T-helper 1 cell (primary cell): ENCODE measurements at places on chromosomes 1 and 21.
A peak's percentile ranks its signal among the peaks of the same experiment; 100 is the strongest.

GRCh38 chr1:39573097-39573465, 3.5 kb downstream of the PABPC4 start:
- DNase-seq, result no peak

DNA sequence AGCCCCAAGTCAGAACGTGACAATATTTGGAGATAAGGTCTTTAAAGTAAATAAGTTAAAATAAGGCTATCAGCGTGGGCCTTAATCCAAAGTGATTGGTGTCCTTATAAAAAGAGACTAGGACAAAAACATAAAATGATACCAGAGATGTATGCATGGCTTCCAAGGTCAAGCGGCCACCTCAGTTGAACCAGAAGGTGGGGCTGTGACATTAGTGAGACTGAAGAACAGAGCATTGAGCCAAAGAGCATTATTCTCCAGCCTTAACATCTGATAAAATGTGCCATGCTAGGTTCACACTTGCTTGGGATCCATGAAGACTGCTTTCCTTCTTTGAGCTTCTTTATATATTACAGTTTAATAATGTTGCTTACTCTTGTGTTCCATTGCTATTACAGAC, 554.6 kb downstream of the PLA2G4A start:
- DNase-seq, result no peak

DNA sequence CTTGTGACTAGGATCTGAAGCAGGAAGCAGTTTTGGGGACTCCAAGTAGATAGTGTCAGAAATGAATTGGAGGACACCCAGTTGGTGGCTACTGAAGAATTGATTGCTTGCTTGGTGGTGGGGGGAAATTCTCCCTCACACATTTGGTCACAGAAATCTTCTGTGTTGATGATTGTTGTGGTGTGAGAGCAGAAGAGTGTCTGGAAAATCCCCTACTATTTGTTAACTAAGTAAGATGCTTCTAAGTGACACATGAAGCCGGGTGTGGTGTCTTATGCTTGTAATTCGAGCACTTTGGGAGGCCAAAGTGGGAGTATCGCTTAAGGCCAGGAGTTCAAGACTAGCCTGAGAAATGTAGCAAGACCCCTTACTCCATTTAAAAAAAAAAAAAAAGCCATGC, 22.5 kb upstream of the IPP start:
- DNase-seq, result no peak

GRCh38 chr1:193310564-193310963, 124.2 kb upstream of the B3GALT2 start:
- DNase-seq, result no peak

GRCh38 chr1:96865731-96866685, 144.4 kb downstream of the PTBP2 start:
- DNase-seq, result no peak

- DNase-seq, result no peak
Measured at GRCh38 chr1:90640325-90640724, 76.8 kb downstream of the BARHL2 start.

- DNase-seq, result no peak
Measured at GRCh38 chr21:29105218-29105617, 25.2 kb upstream of the MAP3K7CL start.

- no peak for DNase-seq
Measured at GRCh38 chr1:20829531-20829930, 42.4 kb upstream of the HP1BP3 start.

GRCh38 chr1:231357831-231358354, 19.8 kb downstream of the SPRTN start:
- peak; percentile 21 for DNase-seq

DNA sequence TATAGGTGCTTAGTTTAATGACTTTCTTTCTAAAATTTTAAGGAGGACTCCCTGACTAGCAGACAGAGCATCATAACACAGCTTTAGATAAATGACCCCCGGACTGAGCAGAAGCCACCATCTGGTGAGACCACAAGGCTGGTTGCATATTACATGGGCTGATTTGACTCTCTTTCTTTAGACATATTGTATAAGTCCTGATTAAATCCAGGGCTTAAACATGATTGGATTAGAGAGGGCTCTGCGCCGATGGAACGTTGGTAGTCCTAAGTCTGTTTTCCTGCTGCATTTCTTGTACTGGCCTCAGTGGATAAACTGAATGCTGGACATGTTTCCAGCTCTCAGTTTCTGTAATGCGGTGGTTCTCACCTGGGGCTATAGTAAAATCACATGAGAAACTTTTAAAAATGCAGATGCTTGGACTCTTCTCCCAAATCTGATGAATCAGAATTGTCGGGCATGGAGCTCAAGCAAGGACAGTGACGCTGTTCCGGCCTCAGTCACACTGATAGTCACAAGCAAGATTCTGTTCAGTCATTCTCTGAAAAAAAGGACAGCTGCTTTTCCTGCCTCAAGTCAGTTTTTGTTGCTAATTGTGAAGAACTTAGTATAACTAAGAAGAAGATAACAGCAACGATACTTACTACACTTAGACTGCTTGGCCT, 16.6 kb downstream of the DDI2 start:
- no peak for DNase-seq

DNA sequence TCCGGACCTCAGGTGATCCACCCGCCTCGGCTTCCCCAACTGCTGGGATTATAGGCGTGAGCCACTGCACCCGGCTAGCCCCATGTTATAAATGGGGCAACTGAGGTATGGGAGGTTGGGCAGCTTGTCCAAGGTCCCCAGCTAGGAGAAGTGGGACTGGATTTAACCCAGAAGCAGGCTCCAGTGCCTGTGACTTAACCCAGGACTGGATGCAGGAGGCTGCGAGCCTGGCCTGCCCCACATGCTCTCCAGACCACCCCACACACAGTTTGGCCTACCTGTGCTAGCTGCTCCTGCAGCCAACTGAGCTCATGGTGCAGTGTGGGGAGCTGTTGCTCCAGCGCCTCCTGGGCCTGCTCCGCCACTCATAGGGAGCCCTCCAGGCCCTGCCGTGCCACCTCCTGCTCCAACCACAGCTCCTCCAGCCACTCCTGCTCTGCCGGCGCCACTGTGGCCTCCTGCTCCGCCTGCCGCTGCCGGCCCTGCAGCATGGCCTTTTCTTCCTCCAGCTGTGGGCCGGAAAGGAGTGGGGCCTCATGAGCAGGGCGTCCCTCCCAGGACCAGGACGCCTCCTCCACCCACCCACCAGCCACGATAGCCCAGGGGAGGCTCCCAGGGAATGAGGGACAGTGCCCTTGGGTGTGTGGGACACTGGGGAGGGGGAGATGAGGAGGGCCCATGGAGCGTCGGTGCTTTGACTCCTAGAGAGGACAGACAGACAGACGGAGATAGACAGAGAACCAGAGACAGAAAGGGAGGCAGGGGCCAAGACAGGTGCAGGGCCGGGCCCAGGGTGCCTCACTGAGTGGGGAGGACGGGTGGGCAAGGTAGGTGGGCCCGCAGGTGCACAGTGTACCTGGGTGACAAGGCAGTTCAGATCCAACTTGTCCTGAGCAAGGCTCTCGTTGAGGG, 12.4 kb upstream of the NBPF1 start:
- no peak for DNase-seq

DNA sequence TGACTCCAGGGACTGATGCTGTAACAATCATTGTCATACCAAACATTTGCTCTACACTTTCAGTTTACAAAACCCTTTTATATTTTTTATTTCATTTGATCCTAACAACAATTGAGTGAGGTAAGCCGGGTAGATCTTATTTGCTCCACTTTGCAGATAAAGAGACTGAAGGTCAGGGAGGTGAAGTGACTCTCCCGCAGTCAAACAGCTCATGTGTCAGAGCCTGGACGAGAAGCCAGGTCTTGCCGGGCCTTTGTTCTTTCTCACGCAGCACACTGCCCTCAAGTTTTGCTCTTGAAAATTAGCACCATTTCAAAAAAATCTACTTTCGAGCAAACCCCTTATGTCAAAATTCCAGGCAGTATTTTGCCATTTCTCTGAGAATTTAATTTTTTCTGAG, 65.2 kb downstream of the CD247 start:
- no peak for DNase-seq

DNA sequence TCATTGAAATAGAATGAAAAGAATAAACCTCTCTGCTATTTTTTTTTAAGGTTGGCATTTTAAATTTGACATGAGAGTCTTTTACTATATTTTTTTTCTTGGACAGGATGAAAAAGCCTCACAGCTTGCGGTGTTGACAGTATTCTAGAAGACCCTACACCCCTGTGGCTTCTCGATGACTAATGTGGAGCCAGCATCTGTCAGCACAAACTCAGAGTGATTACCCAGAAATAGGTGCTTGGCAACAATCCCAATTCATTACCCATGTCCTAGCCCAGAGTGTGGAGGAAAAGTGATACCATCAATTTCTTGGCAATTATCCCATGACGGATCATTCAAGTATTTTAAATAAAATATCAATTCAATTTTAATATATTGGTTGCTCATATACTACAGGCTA, 186.8 kb upstream of the MAP1LC3C start:
- DNase-seq, result no peak

- DNase-seq, result no peak
Measured at GRCh38 chr1:208303743-208304712, 59.8 kb upstream of the PLXNA2 start.

DNA sequence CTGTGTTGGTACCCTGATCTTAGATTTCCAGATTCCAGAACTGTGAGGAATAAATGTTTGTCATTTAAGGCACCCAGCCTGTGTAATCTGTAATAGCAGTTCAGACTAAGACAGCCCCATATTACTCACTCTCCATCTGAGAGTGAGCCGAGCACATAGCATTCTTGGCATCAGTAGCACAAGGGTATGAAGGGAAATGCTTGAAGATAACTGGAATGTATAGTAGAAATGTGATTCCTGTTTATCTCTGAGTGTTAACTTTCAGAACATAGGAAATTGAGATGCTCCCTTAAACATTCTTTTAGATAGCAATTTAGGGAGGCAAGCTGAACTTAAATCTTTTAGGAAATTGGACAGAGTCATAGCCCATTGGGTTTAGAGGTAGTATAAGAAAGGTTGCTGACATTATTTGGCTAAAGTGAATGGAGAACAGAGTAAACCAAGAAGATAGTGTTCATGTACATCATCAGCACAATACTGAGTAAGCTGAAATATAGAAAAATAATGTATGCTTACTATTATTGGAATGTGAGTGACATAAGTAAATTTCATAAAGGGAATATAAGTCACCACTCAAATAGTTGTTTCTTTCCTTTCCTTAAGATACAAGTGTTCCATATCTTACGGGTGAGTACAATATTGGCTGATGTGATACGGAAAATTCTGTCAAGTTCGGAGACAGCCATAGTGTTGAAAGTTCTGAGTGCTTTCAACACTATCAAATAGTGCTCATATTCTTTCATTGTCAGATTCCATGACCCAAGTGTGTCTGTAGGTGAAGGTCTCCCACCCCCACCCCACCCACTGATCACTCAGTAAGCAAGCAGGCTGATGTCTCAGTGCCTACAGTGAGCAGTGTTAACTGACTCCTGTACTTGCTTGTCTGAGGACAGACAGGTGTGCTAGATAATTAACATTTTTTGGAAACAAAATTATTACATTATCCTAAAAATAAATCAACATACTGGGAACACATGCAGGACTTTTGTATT, 73.7 kb downstream of the LRRC8D start:
- DNase-seq, result no peak

DNA sequence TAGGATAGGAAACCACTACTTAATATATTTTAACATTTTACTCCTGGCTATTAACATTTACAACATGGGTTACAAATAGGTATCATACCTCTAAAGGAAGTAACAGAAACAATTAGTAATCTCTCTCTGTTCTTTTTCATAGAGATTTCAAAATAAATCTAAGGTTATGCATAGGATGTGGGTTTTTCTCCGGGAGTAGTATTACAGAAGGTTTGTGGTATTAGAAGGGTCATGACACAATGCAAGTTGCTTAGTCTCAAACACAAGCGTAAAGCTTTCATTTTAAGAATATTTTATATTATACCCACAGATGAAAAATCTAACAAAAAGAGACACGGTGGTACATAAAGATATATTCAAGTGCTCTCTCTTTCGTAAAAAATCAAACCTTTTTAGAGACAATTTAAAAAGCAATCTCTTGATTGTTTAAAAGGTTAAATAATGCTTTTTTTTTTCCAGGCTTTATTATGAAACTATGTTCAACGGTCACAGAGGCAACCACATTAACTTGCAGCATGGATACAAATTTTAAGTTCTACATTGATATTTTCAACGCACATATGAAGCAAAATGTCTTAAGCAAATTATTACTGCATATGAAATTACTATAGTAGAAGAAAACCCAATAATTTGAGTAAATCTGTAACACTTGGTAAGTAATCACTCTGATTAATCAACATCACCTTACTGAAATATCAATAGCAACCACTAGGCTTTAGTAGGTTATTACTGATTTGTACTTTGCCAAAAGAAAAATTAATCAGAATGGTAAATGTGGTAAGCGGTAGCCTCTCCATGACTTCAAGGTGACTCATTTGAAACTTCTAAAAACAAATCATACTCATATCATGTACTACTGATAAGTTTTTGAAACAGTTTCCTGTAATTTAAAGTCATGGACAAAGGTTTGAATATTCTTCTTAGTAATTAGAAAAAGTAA, 97.4 kb upstream of the GFI1 start:
- no peak for DNase-seq

- DNase-seq, result no peak
Measured at GRCh38 chr1:106608841-106609240, 447.6 kb upstream of the PRMT6 start.

DNA sequence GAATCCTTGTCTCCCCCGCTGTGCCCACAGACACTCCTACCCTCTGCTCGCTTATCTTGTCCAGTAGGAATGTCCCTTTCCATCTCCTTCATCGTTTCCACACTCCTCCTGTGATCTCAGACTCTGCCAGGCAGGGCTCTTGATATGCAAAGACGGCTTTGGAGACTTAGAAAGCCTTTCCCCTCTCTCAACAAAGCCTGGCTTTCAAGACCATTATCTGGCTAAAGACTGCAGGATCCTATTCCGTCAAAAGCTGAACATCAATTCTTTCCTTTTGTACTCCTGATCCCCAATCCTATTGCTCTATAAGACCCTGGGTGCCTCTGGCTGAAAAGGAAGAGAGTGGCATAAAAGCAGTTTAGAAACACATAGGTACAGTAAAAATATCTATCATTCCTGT, 63.9 kb downstream of the SDC3 start:
- DNase-seq, result no peak

GRCh38 chr21:35136586-35137219, 87.6 kb upstream of the RUNX1 start:
- no peak for DNase-seq

GRCh38 chr1:10378081-10378841, 20.6 kb upstream of the PGD start:
- no peak for DNase-seq

GRCh38 chr1:225812488-225813213, 2.7 kb downstream of the EPHX1 start:
- DNase-seq, result no peak

DNA sequence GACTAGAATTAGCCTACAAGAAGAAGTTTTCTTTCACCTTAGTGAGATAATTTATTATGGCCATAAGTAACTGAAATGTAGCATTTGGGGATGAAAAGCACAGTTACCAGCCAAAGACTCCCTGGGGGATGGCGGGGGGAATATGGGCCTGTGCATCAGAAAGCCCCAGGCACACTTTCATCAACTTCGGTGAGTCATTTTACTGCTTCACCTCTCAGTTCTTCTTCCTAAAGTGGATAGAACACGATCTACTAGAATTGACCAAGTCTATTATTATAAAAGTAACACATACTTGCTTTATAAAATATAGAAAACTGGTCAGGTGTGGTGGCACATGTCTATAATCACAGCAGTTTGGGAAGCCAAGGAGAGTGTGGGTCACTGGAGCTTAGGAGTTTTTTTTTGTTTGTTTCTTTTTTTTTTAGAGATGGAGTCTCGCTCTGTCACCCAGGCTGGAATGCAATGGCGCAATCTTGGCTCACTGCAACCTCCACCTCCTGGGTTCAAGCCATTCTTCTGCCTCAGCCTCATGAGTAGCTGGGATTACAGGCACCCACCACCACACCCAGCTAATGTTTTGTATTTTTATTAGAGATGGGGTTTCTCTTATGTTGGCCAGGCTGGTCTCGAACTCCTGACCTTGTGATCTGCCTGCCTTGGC, 141.8 kb downstream of the ZZZ3 start:
- DNase-seq, result no peak
